ENCODE measurements at places on chromosomes 13 and 19. TPM values are rescaled to one million over a fixed set of nuclear protein-coding genes. Genes with fewer than 3 reads are reported as not detected.

- no peak for DNase-seq
Measured at GRCh38 chr13:37211487-37211886, 106.0 kb upstream of the CSNK1A1L start.

Gene NKPD1
- total RNA-seq, result 0.13 TPM

DNA sequence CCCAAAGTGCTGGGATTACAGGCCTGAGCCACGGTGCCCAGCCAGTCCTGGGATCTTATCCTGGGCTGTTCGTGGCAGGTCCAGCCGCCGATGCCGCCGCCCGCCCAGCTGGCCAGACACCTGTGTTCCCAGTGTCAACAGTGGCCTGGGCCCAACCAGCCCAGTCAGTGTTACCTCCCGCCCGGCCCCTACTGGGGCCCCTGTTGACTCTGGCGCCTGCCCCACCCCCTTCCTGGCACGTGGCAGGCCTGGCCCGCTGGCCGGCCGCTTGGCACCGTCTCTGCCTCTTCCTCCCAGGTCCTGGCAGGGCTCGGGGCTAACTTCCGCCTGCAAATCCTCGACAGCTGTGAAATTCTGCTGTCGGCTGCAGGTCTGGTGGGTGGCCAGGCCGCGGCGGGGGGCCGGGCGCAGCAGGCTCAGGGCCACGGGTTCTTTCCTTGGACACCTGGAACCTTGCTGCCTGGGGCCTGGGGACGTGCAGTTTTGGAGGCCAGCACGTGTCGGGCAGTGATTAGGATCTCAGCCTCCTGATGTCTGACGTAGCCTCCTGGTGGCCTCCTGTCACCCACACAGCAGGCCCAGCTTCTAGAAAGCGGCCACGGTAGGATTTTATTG is 9.1 kb downstream of the ARID3A start:
- DNase-seq, result no peak

DNA sequence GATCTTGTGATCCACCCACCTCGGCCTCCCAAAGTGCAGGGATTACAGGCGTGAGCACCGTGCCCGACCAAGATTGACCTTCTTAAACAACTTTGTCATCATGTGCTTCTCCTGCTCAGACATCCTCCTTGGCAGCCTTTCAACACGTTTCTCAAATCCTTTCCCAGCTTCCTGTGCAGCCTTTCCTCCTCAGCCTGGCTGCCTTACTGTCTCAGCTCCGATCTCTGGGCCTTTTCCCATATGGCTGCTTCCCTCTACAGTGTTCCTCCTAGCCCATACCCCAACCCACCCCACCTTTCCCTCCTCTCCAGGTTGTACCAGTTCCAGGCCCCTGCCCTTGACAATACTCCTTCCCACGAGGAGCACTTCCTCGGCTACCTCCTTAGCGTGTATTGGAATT is 7.2 kb downstream of the PHF11 start:
- no peak for DNase-seq

DNA sequence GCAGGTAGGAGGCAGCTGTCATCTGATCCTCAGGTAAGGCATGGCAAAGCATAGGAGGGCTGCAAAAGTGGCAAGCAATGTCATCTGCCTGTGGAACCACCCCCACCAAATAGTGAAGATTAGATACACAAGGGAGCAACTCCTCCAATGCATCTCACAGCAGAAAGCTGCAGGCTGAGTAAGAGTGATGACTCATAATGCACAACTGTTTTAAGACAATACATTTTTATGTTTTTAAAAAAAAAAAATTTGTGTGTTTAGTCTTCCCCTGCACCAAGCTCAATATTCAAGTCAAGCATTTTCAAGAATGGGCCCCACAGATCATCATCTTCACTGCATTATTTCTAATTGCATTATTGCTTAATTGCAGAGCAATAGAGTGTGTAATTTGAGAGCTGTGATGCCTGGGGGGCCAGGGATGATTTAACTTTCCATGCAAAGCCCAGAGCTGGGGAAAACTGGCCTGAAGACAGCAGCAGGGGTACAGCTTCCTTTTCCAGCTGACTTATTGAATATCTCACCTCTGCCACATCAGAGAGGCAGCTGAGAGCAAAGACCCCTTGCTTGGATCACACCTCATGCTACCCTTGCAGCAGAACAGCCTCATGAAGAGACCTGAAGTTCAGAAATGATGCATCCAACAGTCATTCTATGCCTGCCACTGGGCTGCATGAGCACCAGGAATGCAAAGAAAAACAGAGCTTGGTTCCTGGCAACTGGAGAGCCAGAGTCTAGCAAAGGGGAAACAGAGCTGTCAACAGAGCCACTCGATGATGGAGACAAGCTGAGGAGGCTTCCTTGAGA is 22.7 kb upstream of the POP4 start:
- DNase-seq, result no peak

DNA sequence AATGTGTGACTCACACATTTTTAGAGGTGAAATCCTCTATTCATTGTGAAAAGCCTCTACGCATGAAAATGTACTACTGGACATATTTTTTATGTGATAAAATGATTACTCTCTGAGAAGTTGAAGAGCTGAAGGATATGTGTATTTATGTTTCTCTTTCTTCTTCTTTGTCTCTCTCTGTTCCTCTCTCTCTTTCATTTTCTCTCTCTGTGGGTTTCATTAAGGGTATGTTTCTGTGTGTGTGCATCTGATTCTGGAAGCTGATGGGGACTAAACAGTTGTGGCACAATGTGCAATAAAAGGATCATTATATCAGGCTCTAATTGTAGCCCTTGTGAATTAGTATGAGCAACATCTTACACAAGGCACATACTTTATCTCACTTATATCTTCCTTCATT is 867.7 kb downstream of the PCDH9 start:
- DNase-seq, result no peak

Gene OR1I1
- not detected for total RNA-seq

GRCh38 chr19:47444388-47444821 is 25.1 kb upstream of the MEIS3 start:
- DNase-seq, result no peak

Gene CEACAM20
- not detected for total RNA-seq

DNA sequence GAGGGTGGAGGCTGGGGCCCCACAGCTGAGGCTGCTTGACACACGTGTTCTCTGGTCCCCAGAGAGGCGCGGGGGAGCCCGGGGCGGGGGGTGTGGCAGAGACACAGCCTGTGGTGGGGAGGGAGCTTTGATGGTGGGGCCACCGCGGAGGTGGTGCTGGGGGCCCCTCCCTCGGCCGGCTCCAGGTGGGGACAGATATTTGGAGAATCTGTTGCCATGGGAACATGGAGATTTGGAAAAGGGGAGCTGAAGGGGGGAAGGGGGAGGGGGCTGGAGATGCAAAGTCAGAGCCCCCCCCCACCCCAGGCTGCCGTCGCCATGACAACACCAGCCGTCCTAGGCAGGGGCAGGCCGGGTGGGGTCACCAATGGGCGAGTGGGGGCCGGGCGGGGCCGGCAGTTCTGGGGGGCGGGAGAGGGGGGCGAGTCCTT is 1.2 kb downstream of the PRKCG start:
- no peak for DNase-seq
